ENCODE measurements at places on chromosomes 12 and 14. TPM values are rescaled to one million over a fixed set of nuclear protein-coding genes. Genes with fewer than 3 reads are reported as not detected.

- DNase-seq, result no peak
Observed at GRCh38 chr12:121535150-121536053, 45.4 kb downstream of the KDM2B start.

GRCh38 chr12:80829767-80830166 lies 108.0 kb downstream of the LIN7A start:
- no peak for DNase-seq

Gene SLC17A8
- polyA plus RNA-seq, result 0.14 TPM

Gene ASIC1
- polyA plus RNA-seq, result 4.4 TPM

- DNase-seq, result no peak
Observed at GRCh38 chr12:121953695-121954094, 35.3 kb downstream of the CFAP251 start.

Gene GZMB
- not detected for polyA plus RNA-seq

GRCh38 chr14:53979113-53979681 lies 22.6 kb upstream of the BMP4 start:
- no peak for DNase-seq
